T-helper 2 cell treated with Interferon-gamma antibody and Interleukin-4, amounts not matched to agents 100 ng/mL and 5 ng/mL, for 36 hours (primary cell): ENCODE measurements at places on chromosomes 5 and 9. TPM values are rescaled to one million over a fixed set of nuclear protein-coding genes. Genes with fewer than 3 reads are reported as not detected.

PCDHB1 gene
- not detected in 2 replicates for total RNA-seq

PCDHAC1 gene
- not detected in 2 replicates for total RNA-seq

SPATA31C1 gene
- not detected in 2 replicates for total RNA-seq

NPR3 gene
- not detected in 2 replicates for total RNA-seq

FAXDC2 gene
- total RNA-seq = 0.14 TPM in 1 of 2 replicates, not detected in the other

NTNG2 gene
- 4.5 and 5.2 TPM in 2 replicates for total RNA-seq

IL3 gene
- 0.82 TPM in 2 replicates for total RNA-seq

INSYN2B gene
- total RNA-seq = not detected in 2 replicates

NFX1 gene
- total RNA-seq = 44.0 and 45.4 TPM in 2 replicates

SPATA31A3 gene
- not detected in 2 replicates for total RNA-seq

TLN1 gene
- 360 and 382 TPM in 2 replicates for total RNA-seq

CAAP1 gene
- total RNA-seq = 18.4 and 21.3 TPM in 2 replicates

DMRTA1 gene
- not detected in 2 replicates for total RNA-seq

SPINK13 gene
- not detected in 2 replicates for total RNA-seq

DOLK gene
- 10.2 and 10.8 TPM in 2 replicates for total RNA-seq

SOX30 gene
- total RNA-seq = 0.11 and 0.16 TPM in 2 replicates

CTSV gene
- total RNA-seq = 0.27 and 0.36 TPM in 2 replicates

PRRT1B gene
- not detected in 2 replicates for total RNA-seq

GTF2H2 gene
- 22.3 and 22.5 TPM in 2 replicates for total RNA-seq
